ENCODE measurements at places on chromosomes 11 and 22.

GRCh38 chr11:101008961-101009689 is 120.5 kb downstream of the PGR start:
- no peak for DNase-seq

DNA sequence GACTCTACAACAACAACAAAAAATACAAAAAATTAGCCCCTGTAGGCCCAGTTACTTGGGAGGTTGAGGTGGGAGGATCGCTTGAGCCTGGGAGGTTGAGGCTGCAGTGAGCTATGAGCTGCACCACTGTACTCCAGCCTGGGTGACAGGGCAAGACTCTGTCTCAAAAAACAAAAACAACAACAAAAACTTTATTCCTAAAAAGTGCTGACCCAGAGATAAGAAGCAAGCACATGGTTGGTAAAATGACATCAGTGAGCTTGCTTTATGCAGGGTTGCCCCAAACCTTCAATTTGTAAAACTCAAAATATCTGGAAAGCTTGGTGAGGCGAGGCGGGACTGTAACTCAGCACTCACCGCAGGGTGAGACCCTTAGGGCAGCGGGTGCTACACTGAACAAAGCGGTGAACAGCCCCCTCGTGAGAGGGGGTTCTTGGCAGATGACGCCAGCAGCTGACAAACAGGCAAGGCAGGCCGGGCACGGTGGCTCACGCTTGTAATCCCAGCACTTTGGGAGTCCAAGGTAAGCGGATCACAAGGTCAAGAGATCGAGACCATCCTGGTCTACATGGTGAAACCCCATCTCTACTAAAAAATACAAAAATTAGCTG is 3.5 kb upstream of the TCIRG1 start:
- no peak for DNase-seq

GRCh38 chr11:20583201-20583600 is 16.2 kb upstream of the SLC6A5 start:
- no peak for DNase-seq

- DNase-seq = no peak
Observed at GRCh38 chr11:8331767-8332166, 68.1 kb upstream of the LMO1 start.

DNA sequence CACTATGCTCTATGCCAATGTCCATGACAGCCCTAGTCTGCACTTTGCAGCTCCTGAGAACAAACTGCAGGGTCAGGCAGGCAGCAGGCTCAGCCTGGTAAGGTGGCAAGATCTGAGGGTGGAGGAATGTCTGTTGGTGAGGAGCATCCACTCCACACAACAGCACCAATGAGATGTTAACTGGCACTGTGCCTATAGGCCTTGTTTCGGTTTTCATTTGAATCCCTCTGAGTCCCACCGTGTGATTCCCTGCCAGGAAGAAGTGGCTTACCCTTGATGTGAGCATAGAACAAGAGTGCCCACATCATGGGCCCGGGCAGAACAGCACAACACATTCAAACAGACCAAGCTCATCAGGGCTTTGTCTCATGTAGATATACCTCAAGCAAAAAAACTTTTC is 44.1 kb upstream of the CHRM4 start:
- DNase-seq = no peak

DNA sequence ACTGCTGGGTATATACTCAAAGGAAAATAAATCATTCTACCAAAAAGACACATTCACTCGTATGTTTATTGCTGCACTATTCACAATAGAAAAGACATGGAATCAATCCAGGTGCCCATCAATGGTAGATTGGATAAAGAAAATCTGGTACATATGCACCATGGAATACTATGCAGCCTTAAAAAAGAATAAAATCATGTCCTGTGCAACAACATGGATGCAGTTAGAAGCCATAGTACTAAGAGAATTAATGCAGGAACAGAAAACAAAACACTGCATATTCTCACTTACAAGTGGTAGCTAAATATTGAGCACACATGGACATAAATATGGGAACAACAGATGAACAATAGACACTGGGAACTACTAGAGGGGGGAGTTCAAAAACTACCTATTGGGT is 96.3 kb downstream of the FAM76B start:
- no peak for DNase-seq

DNA sequence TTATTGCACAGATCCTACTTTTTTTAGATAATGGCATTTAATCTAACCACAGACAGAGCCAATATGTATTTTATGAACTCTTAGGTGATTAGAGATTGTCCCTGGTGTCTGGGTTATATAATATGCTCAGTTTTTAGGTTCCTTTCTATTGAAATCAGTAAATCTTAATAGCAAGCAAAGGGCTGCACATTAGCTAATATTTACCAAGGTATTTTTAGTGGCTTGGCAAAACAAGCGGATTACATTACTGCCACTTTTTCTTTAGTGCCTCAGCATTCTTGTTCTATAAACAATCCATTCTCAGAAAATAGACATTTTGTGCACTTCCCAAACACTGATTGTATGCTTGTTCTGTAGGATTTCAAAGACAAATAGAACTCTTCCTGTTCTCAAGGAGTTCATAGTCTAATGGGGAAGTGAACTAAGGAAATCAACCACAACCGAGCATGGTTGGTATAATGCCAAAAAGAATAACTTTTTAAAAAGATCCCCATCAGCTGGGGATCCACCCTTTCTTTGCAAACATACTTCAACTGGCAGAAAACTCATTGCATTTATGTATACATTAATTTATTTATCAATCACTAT is 23.8 kb downstream of the KCNJ1 start:
- no peak for DNase-seq

GRCh38 chr11:61315260-61315659 is 17.6 kb downstream of the DDB1 start:
- DNase-seq = no peak

DNA sequence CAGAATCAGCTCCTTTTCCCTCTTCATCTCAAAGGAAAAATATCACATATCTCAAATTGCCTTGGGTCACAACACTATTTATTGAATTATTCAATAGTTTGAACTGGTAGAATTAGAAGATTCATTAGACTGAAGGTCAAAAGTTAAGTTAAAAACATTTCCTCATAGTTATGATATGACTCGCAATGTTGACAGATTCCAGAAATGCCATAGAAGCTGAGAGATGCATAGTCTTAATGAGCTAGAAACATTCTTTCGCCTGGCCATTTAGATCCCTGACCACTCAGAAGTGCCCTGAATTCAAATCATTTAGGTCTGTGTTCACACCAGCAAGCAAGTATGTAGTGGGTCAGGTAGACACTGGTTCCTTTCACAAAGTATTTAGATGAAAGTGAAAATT is 44.4 kb downstream of the FAT3 start:
- no peak for DNase-seq

DNA sequence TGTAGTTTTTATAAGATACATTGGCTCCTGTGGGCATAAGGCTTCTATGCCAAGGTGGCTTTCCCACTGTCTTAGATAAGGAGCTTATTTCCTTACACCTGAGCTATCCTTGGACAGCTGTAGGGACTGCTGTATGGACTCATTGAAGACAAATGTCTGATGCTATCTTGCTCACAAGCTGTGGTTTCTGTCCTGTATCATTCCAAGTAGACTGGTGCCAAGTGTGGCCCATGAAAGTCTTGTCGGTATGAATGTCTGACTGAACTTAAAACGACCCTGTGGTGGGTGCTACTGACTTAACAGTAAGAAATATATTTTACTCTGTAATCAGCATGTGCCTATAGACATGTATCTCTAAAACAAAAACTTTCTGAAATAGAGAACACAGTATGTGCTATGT is 45.0 kb downstream of the LARGE2 start:
- DNase-seq = no peak

DNA sequence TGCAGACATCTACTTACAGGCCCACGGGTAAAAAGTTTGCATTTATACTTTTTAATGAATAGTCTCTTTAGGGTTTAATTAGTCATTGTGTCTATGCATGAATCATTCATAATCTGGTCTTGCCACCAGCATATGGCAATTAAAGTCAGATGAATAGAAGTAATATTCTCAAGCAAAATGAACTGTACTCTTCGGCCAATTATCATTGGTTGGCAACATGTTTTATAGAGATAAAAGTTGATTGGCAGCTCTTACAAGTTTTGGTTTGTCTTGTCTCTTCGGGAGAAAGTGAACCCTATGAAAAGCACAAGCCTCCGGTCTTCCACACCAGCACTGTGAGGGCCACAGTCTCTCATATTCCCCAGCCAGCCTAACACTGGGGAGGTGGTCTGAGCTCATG is 97.8 kb downstream of the OSBP2 start:
- no peak for DNase-seq

- DNase-seq = peak; percentile 62
Observed at GRCh38 chr11:34788642-34789041, 127.5 kb downstream of the APIP start.

- no peak for DNase-seq
Observed at GRCh38 chr11:64914123-64914522, 2.9 kb downstream of the ATG2A start.

GRCh38 chr11:114296605-114297372 is 590 bp downstream of the NNMT start:
- DNase-seq = no peak

DNA sequence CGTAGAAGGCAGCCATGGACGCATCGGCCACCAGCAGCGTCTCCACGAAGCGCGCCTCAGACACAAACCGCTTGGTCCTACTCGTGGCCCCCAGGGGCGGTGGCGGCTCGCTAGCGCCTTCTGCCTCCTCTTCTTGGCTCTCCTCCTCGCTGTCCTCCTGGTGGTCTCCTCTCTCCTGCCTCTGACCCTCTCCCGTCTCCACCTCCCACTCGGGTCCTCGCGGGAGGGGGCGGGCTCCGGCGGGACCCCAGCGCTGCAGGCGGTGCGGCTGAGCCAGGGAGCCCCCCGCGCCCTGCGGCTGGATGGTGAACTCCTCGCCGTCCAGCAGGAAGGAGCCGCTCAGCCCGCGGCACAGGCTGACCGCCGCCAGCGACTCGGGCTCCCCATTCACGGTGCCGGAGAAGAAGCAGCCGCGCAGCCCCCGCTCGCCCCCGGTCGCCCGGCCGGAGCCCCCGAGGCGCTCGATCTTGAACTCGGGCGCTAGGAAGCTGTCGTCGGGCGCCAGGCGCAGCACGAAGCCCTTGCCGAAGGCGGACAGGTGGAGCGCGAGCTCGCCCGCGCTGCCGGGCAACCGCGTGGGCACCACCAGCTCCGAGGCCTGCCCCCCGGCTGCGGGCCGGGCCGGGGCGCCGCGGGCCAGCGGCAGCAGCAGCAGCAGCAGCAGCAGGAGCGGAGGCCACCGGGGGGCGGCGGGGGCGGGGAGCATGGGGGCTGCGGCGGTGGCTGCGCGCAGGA is 661 bp downstream of the ADAMTS8 start:
- DNase-seq = no peak

DNA sequence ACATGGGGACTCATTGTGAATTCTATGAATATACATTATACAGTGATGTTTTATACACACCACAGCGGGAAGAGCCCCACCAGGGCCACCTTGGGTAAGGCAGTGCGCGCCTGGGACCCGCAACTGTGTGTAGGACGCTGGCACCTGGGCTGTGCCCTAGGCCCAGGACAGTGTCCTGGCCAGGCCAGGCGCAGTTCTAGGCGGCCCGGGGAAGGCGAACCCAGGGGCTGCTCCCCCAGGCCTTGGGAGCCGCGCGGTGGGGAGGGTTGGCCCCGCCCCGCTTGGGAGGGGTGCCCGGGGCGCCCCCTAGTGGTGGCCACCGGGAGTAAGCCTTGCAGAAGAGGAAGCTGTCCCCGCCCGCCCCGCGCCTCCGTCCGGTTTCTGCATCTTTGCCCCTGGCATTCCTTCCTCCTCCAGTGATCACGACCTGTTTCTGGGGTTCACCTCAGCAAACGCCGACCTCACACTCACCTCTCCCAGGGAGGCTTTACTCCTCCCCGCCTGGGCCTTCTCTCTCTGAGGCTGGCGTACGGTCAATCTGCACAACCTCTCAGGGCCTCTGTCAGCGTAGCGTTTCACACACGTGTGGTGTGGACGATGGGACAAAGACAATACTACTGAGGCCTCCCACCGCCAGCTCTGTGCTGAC is 9.5 kb upstream of the EHD1 start:
- peak; percentile 60 for DNase-seq

GRCh38 chr22:41009222-41009948 is 58.2 kb downstream of the RBX1 start:
- DNase-seq = no peak

DNA sequence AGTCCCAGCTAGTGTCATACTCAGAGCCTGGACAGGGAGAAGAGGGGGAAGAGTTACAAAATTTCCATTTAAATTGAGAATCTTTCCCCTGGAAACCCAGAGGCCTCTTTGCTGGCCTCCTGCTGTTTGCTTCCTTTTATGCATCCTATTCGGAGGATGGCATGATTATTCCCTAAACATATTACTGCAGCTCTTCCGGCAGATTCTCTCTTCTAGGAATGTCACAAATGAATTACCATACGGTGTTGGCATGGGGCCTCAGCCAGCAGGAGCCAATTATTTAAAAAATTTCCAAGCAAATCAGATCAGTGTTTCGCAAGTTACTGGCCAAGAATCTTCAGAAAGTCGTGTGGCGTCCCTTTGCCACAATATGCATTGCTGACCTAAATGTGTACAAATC is 326.7 kb upstream of the NCAM1 start:
- DNase-seq = no peak

- no peak for DNase-seq
Observed at GRCh38 chr11:576811-577610, 741 bp downstream of the PHRF1 start.

GRCh38 chr22:26442086-26442756 is 13.2 kb downstream of the ASPHD2 start:
- no peak for DNase-seq

- no peak for DNase-seq
Observed at GRCh38 chr22:44074337-44074984, 50.4 kb downstream of the PARVB start.

DNA sequence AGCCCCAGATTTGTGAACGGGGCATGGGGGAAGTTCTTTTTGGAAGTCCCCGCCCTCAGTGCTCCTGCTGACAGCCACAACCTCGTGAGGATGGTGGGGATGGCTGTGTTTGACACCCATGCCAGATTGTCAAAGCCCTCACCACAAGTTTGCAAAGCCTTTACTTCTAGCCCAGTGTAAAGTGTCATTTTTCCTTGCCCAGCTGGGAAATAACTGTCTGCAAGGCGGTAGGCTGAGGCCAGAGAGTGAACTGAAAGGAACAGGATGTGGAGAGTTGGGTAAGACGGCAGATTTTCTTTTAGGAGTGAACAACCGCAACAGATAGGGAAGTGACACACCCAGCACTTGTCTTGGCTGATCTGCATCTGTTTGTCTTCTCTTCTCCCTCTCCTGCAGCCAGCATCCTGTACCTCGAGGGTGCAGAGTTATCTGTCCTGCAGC is 13.6 kb downstream of the IL17RA start:
- DNase-seq = no peak

DNA sequence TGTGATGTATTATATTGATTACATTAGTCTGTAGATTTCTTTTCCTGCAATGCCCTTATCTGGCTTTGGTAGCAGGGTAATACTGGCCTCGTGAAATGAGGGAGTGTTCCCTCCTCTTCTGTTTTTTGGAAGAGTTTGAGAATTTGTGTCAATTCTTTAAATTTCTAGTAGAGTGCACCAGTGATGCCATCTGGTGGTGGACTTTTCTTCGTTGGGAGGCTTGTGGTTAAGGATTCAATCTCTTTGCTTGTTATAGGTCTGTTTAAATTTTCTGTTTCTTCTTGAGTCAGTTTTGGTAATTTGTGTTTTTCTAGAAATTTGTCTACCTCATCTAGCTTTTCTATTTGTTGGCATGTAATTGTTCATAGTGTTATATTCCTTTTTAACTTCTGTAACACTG is 18.9 kb downstream of the SHANK3 start:
- DNase-seq = no peak

GRCh38 chr11:115924744-115925567 is 420.7 kb upstream of the CADM1 start:
- no peak for DNase-seq

GRCh38 chr11:116168459-116168787 is 604.4 kb downstream of the BUD13 start:
- DNase-seq = no peak
